NCI-H146 (cell line): ENCODE measurements at places on chromosomes 2 and 18.

GRCh38 chr18:56945171-56946083 lies 201.5 kb upstream of the BOD1L2 start:
- DNase-seq = no peak

- peak; percentile 77 for DNase-seq
These were observed 781.9 kb upstream of the ID2 start for GRCh38 chr2:7899923-7900322.

- peak; percentile 63 for DNase-seq
These were observed 86.5 kb upstream of the EPB41L3 start for GRCh38 chr18:5630057-5630899.

GRCh38 chr2:226431288-226431948 lies 368.2 kb downstream of the IRS1 start:
- no peak for DNase-seq

GRCh38 chr2:134075204-134075603 lies 178.7 kb upstream of the MGAT5 start:
- DNase-seq = no peak

DNA sequence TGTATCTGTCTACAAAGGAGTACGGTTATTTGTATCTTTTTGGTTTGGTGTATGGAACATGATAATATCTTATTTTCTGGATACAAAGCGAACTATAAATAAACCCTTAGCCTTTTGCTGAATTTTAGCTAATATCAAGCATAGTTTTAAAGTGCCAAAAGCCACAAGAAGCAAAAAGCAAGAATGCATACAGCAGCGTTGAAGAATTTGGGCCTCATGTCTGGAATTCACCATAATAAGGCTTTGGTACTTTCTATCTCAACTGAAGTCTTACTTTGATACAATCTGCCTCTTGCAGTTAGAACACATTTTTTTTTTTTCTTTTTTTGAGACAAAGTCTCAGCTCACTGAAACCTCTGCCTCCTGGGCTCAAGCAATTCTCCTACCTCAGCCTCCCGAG lies 151.5 kb downstream of the ERBB4 start:
- DNase-seq = no peak

DNA sequence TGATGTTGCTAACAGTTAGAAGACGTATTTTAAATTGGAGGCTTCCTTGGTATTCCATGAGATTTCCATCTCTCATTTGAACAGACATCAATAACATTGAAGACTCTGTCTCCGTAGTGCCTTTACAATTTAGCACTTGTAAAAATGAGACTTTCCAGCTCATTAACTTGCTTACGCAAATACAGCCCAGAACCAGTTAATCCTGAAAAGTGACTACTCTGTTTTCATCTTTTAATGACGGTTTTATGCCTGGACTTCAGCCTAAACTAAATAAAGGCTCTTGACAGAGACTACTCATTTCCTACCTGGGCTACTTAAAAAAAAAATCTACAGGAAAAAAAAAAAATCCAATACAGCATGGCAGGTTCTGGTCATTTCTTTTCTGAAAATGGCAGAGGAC lies 148.6 kb downstream of the LRATD1 start:
- no peak for DNase-seq

GRCh38 chr2:17581831-17582230 lies 41.3 kb downstream of the VSNL1 start:
- DNase-seq = no peak

DNA sequence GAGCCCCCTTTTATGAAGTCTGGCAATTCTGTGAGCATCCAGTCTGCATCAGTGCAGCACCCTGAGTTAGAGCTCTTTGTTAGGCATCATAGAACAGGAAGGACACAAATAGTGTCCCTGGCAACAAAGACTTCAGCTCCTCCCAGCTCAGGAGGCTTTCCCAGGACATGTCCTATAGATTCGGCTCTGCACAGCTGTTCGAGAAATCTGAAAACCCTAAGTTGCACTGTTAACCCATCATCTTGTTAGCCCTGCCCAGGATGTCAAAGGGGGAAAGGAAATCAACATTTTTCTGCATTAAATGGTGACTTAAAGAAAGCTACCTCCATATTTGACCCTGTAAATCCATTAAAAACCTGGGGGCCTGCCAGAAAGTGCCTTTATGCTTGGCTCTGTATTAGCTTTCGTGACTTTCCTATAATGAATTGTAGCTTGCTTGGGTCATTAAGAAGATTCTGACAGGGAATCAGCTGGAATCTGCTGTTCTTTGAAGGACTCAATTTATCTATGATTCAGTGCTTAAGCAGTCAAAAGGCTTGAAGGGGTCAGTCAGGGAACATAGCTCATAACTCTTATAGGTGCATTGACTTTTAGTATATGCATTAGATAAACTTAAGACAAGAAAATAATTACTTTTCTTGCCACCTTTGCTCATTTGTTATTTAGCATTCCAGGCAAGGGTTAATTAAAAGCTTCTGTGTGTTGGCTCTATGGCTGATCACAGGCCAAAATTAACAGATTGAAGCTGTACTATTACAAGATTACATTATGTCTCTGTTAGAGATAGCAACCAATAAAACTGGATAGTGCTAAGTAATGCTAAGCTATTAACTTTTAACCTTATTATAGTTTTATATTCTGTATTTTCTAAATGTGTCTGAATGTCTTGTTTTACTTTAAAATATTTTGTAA lies 20.6 kb downstream of the ERMN start:
- DNase-seq = peak; percentile 2

DNA sequence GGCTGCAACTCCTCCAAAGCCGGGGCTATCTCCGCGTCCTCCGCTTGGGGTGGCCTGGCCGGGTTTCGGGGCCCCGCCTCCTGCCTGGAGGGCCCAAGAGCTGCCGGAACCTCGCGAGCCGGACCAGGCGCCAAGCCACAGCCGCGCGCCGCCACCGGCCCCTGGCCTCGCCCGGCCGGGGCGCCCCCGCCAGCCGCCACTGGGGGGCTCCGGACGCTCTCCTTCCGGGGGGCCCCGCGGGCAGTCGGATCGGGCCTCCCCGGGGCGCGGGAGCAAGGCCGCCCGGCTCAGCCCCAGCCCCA lies 17.4 kb upstream of the HAAO start:
- DNase-seq = peak; percentile 90

DNA sequence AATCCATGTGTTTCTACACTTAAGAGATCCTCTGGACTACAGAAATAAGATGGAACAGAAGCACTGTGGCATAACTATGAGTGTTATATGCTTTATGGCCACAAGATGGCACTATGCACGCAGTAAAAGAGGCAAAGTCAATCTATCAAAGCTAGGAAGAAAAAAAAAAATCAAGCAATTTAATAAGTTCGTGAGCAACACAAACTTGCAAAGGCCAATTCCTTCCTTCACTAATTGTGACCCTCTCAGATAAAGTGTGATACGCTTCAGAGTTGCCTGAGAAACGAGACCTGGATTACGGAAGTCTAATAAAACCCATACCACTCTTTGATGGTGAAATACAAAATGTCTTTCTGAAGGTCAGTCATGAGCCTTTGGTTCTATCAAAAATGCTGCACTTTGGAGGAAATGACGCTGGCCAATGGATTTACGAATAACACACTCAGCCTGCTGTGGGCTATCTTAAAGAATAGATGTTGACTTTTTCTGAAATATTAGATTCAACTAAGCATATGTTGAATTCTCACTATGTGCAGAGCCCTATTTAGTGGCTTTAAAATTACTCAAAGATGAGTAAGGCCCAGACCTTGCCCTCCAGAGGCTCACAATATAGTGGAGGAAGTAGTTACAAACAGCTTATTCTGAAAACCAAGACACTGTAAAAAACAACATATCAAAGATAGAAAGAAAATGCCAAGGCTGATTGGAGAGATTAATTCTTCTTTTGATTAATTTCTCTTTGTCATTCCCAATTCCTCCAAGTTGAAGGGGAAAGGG lies 35.5 kb upstream of the TTR start:
- peak; percentile 58 for DNase-seq

GRCh38 chr18:75782204-75782603 lies 354.7 kb upstream of the SMIM21 start:
- DNase-seq = no peak

DNA sequence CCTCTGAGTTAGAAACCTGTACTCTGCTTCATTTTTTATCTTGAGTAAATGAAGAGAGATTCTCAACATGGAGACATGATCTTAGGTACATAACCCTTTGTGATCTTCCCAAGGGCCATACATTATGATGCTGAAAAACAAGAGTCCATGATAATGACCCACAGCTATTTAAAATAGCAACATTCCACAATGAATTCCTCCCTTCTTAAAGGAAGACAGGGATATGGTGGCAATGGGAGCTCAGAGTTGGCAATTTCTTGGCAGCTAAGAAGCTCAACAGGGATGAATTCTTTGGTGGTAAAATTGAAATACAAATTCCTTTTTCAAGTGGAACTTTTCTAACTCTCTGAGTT lies 638.5 kb downstream of the CNTNAP5 start:
- DNase-seq = no peak

- peak; percentile 10 for DNase-seq
These were observed at the start of gene IL1R1 for GRCh38 chr2:102141970-102142828. IL1R1 (plus strand) TSS chr2:102142746; CDS start chr2:102157725, 14,979 bp downstream.

DNA sequence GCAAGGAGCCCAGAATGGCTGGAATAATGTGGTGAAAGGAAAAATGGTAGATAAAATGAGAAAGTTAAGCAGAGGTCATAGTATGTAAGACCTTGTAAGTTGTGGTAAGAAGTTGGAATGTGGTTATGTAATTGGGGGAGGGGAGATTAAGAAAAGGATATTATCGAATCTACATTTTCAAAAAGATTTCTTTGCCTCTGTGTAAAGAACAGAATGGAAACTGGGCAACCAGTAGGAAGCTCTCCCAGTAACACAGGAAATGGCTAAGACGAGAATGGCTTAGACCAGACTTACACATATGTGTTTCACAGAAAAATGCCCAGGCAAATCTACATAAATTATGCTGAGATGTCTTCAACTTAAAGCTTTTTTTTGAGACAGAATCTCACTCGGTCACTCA lies 13.2 kb downstream of the MEMO1 start:
- no peak for DNase-seq

DNA sequence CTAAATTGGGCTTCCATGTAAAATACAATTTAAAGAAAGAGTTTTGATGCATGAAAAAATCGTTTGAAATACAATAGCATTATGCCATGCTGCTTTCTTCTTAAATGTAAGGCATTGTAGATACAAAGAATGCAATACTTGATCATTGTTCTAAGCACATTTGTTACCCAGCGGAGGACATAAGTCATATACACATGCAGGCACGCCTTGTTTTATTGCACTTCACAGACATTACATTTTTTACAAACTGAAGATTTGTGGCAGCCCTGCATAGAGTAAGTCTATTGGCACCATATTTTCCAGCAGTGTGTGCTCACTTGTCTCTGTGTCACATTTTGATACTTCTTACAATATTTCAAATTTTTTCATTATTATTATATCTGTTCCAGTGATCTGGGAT lies 345.0 kb downstream of the CLIP4 start:
- DNase-seq = no peak

- no peak for DNase-seq
These were observed 147.1 kb downstream of the SH3BP4 start for GRCh38 chr2:235098736-235099494.

DNA sequence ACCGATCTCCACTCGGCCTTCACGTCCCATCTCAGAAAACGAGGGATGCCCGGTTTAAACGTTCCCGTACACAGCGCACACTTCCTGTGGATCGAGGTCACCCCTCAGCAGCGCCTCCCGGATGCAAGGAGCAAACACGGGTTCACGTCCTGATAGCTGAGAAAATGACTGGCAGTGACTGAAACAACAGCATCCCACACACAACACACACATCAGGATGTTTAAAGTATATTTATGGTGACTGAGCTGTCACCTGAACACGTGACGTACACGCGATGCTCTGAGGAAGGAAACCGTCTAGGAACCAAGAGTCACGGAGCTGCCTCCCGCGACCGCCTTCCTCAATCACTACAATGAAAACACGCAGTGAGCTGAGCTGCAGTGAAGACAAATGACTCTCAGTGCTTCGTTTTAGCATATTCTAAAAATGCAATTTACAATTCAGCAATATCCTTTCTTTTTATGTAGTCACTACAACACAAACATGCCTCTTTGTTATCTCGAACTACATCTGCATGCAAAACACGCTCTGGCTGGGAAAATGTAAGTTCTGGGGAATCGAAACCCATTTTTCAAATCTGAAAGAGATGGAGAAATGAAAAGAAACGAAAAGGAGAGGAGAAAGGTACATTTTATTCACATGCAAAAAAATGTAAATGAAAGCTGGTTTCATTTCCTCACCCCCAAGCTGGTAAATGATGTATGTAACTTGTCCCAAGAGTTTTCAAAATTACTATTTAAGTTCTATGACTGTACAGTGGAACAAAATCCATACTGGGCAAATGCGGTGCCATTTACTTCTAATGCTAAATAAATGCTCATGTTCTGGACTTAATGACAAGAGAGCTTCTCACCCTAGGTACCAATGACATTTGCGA lies 19.8 kb downstream of the HDAC4 start:
- DNase-seq = no peak

DNA sequence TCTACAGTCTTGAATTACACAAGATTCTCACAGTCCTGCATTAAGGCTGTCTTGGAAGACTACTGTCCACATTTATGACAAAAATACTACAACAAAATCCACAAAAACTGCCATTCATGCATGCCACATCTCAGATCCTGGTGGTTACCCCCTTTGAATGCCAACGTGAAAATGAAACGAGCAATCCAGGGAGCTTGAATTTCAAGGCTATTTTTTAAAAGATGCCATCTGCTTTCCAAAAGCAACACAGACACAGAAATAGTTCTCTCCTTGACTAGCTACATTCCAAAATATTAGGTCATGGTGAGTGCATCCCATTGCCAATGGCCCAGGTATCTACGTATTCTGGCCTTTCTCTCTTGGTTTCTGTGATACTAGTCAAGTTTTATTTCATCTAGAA lies 36.3 kb downstream of the IRS1 start:
- DNase-seq = no peak

DNA sequence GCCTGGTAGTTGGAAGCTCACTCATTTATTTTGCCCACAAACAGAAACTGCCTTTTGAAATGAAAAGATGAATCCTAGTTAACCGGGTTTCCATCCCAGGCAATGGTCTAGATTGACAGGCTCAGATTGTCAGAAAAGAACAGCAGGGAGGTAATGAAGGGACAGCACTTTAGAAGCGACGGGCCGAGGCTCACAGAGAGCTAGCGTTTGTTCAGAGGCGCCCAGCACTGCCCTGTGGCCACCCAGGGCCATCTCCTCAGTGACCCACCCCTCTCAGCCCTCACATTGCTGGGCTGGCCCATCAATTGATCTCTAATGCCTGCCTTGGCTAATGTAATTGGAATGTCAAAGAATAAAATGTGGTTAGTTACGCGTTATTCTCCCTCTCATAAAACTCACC lies 304.8 kb downstream of the CDCA7 start:
- DNase-seq = no peak
